ENCODE measurements at places on chromosomes 1 and 21.

DNA sequence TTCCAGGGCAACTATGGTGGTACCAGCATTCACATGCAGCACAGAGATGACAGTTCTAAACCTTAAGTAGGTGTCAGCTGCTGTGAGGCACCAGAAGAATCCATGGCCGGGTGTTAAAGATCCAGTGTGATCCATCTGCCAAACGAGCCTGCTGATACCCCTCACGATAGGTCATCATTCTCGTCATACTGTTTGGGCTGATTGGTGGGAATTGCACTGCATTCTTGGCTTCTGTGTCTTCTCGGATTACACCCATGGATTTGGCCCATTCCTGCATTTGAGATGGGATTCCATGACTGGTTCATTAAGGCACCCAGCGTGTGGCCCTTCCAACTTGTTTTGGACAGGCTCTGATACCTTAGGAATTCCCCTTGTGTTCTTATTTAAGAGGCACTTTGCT is 55.2 kb downstream of the ST6GALNAC3 start:
- DNase-seq = no peak

GRCh38 chr1:40257313-40257687 is 736 bp upstream of the ZMPSTE24 start:
- peak; percentile 96 for DNase-seq

- no peak for DNase-seq
These were observed 93.5 kb downstream of the KIF26B start for GRCh38 chr1:245248231-245248731.

DNA sequence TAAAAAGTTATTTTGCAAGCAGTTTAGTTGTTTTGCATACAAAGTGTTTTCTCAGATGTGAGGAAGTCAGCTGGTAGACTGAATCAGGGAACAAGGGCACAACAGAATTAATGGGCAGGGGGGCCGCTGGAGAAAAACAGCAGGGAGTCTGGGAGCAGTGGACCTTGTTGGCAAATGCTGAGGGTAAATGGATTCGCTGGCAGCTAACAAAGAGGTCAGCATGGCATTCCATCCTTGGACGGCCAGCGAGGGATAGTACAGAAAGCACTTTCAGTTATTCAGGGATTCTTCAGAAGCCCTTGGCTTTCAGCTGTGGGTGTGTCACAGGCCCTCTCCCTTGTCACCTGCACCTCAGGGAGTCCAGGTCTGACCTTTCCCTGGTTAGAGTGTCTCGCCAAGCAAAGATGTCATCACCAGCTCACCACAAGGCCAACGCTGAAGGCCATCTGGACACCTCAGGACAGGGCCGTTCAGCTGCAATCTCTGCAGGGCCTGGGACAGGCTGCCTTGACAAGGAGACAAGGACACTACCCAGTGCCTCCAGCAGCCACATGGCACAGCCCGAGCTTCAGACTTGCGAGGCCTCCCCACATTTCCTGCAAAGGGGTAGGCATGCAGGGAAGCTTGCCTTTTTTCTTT is 90.4 kb downstream of the KCNN3 start:
- no peak for DNase-seq

DNA sequence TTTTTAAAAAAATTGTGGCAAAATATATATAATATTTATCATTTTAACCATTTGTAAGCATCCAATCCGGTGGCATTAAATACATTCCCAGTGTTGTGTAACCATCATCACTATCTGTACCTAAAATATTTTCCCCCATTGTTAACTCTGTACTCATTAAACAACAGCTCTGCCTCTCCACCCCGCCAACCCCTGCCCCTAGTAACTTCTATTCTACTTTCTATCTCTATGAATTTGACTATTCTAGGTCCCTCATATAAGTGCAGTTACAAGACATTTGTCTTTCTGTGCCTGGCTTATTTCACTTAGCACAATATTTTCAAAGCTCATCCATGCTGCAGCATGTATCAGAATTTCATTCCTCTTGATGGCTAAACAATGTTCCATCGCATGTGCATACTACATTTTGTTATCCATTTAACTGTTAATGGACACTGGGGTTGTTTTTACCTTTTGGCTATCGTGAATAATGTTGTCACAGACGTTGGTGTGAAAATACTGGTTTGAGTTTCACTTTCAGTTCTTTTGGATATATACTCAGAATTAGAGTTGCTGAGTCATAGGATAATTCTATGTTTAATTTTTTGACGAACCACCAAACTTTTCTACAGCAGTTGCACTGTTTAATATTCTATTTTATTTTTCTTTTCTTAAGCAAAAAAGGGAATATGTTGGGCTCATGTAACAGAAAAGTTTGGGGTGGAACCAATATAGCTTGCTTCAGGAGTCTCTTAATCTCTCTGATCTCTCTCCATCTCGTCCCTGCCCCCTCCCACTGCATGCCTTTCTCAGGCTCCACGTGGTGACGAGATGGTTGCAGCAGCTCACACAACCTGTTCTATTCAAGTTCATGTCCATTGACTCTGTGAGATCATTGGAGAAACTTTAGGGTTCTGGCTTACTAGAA is 25.2 kb upstream of the RCAN1 start:
- no peak for DNase-seq

DNA sequence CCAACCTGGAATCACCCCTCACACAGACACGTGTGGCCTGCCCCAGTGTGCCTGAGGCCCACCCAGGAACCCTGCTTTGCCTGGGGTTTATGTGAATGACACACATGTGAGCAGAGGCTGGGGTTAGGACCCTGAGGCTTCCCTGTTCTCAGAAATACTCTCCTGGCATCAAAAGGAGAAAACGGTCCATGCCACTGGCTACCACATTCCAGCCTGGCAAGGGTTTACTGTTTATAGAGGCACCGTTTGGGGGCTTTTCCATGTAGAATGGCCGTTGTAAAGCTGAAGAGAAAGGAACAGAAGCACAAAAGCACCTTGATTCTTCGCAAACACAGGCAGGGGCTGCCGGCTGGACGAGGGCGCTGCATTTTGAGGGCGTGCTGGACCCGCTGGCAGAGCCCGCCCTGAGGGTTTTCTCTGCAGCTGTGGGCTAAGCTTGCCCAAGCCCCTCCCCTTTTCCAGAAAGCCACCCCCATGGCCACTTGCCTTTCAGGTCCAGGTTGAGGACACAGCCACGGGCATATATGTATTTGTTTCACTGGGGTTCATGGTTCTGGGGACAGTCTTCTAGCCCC is 13.0 kb downstream of the TFF3 start:
- DNase-seq = peak; percentile 26

- no peak for DNase-seq
These were observed 35.1 kb downstream of the NUAK2 start for GRCh38 chr1:205286335-205286950.

DNA sequence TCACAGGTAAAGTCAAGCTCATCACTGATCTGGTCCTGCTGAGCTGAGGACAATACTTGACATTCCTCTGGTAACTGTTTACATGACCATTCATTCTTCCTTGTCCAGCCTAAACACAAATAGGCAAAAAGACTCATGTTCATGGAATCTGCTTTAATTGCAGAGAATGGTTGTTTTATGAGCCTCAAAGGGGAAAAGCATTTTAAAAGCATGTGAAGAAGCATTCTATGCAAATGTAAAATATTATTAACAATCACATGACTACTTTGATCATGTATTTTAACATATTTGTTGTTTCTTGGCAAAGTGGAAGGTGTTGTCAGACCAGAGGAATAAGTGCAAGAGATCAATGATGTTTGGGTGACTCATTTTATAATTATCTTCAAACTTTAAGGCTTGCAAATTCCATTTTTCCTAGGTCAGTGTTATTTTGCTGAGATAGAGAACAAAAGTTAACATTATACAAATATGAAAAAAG is 133.7 kb downstream of the RUNX1 start:
- no peak for DNase-seq

GRCh38 chr1:204405988-204406387 is 5.6 kb downstream of the PPP1R15B start:
- DNase-seq = no peak

DNA sequence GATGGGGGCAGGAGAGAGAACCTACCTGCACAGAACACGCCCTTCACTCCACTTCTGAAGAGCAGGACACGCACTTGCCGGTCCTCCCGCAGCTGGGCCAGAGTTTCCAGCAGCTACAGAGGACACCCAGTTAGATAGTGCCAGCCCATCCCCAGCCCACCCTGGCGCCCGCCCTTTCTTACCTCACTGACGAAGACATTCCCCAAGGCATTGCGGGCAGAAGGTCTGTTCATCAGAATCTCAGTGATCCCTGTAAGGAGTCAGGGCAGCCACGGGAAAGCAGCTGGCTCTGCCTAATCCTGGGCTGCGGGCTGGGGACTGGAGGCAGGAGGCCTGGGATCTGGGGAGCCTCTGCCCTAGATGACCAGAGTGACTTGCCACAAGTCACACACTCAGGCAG is 10.0 kb downstream of the ECHDC2 start:
- no peak for DNase-seq

DNA sequence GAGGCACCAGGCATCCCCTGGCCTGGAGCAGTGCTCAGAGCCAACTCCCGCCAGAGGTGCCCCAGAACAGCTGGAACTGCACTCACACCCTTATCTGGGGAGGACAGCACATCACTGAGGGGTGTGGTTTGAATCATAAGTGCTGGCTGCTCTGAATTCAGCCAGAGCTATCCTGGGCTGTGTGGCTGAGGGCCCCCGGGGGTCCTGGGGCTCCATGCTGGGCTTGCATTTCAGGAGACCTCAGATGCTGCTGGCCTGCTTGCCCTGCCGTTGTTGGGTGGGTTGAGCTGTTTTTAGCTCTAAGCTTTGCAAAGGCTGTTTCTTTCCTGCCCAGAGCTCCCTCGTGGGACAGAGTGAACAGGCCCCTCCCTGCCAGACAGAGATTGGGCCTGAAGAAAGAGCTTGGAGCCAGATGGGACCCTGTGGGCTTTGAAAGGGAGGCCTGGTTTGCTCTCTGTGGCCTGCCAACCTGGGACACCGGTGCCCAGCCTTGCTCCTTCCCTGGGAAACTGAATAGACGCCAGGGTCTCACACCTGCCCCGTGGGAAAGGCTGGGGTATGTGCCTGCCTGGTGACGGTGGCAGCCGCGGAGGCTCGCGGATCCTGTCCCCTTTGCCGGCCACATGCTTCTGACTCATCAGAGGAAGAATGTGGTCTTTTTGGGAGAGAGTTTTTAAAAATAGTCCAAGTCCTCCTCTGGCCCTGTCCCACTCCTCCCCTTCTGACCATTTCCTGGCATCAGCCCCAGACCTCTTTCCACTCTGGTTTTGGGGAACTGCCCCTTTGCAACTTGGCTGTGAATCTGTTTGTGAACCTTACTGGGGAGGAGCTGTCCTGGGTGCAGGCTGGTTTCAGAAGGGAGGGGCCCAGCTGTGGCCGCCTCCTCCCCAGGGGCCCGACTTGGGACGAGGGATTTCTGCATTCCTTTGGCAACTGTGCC is 30.0 kb downstream of the ARHGEF10L start:
- no peak for DNase-seq

DNA sequence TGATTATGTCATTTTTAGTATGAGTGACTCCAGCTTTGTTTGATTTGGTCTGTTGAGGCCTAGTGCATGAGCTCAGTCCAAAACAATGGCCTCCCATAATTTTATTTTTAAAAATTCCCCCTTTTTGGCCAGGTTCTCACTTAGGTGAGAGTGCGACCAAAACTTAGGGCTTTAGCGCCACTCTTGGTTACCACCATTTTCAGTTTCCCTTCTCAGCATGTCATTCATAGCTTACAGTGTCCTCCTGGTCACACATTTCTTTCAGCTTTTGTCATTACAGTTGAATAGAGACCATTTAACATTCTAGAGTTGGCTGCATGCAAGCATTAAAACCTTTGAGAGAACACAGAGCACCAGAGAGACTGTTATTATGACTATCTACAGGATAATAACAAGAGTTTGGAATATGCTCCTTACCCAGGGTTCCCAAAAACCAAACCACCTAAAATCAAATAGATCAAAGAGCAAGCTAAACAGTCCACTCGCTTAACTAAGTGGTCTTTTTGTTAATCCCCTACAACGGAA is 85.4 kb downstream of the TLR5 start:
- no peak for DNase-seq

GRCh38 chr21:34559089-34559631 is 47.1 kb upstream of the KCNE1 start:
- DNase-seq = no peak

GRCh38 chr21:25133939-25134338 is 473.3 kb downstream of the MRPL39 start:
- no peak for DNase-seq

DNA sequence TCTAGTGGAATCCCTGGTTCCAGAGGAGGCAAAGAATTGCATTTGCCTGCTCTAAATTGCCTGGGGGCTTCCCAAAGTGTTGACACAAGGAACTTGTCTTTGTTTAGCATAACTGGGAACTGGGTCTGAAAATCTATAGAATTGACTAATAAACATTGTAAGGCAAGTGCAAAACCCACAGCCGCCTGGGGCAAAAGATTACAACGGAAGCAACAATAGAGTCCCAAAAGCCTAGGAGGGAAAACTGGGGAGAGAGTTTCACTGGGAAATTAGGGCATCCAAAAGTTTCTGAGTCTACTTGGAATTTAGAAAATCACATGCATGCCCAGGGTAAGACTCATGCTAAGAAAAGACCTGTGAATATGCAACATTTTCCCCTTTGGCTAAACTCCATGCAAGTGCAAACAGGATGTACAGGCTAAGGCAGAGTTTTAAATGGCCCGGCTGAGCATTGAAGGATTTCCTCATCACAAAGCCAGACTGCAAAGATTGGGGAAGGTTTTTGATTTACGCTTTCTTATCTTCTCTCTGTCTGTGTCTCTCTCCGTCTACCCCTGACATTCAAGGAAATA is 725.3 kb upstream of the NCAM2 start:
- no peak for DNase-seq

GRCh38 chr1:3205815-3206214 is 136.8 kb downstream of the PRDM16 start:
- no peak for DNase-seq

DNA sequence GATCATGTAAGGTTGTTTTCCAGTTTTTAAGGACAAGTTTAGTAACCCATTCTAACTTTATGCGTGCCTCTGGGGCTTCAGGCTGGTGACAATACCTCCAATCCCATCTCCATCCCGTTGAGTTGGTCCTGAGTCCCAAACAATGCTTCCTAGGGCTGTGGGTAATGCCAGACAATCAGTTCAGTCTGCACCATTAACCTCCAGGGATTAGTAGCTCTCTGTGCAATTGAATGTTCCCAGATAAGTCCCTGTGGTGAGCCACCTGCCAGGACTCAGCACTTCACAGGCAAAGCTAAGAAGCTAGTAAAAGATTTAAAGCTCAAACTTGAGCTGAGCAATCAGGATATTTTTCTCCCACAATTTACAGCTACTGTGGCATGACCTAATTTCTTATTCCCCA is 462.2 kb upstream of the PTBP2 start:
- no peak for DNase-seq

GRCh38 chr1:223180731-223181321 is 37.8 kb upstream of the TLR5 start:
- DNase-seq = no peak

DNA sequence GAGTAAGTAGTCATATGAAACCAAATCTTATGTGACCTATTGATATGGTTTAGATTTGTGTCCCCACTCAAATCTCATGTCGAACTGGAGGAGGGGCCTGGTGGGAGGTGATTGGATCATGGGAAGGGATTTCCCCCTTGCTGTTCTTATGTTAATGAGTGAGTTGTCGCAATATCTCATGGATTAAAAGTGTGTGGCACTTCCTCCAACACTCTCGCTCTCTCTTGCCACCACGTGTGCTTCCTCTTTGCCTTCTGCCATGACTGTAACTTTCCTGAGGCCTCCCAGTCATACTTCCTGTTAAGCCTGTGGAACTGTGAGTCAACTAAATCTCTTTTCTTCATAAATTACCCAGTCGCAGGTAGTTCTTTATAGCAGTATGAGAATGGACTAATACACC is 241.2 kb downstream of the RGS7 start:
- no peak for DNase-seq

GRCh38 chr1:33986390-33987095 is 122.7 kb downstream of the HMGB4 start:
- DNase-seq = no peak

Measured in NCI-H1092 treated with DMSO at 0.1 percent for 48 hours (cell line).